ENCODE measurements at places on chromosomes 2 and 18. TPM values are rescaled to one million over a fixed set of nuclear protein-coding genes. Genes with fewer than 3 reads are reported as not detected.

The GPBAR1 gene
- not detected for total RNA-seq

The UGT1A10 gene
- total RNA-seq: not detected

The ARHGAP28 gene
- 5.1 TPM for total RNA-seq

The IL1RL1 gene
- 1.1 TPM for total RNA-seq

The CCDC102B gene
- 47.6 TPM for total RNA-seq

The ACTR3 gene
- total RNA-seq: 245 TPM

The NDUFS1 gene
- 130 TPM for total RNA-seq

The KIAA2012 gene
- not detected for total RNA-seq

The RGPD4 gene
- total RNA-seq: under 0.01 TPM

The RND3 gene
- 285 TPM for total RNA-seq

The GATA6 gene
- 29.3 TPM for total RNA-seq

The LIMS3 gene
- 7.9 TPM for total RNA-seq

The SERPINB3 gene
- total RNA-seq: not detected

The PLCL1 gene
- 18.6 TPM for total RNA-seq

The IL36RN gene
- not detected for total RNA-seq

The LINC00305 gene
- not detected for total RNA-seq

The TMEFF2 gene
- 0.26 TPM for total RNA-seq

The ANKRD62 gene
- total RNA-seq: not detected

The HOXD3 gene
- not detected for total RNA-seq

The COL4A3 gene
- total RNA-seq: 16.2 TPM

The TMEM178A gene
- total RNA-seq: 1.5 TPM

The DPP4 gene
- total RNA-seq: 110 TPM

The ITGB6 gene
- 0.06 TPM for total RNA-seq

The EPB41L5 gene
- total RNA-seq: 3.4 TPM

The C1D gene
- total RNA-seq: 12.9 TPM

The CMPK2 gene
- total RNA-seq: 2.1 TPM

The SLC30A3 gene
- total RNA-seq: 0.19 TPM

The TTLL4 gene
- 4.2 TPM for total RNA-seq

The CXCR1 gene
- not detected for total RNA-seq

The TXNDC2 gene
- not detected for total RNA-seq

The SPATA3 gene
- total RNA-seq: not detected

The BCL11A gene
- under 0.01 TPM for total RNA-seq

The ACKR3 gene
- total RNA-seq: 6.0 TPM

The LRPPRC gene
- 47.7 TPM for total RNA-seq

The LRRC30 gene
- not detected for total RNA-seq

The HOXD4 gene
- total RNA-seq: 0.06 TPM

The CCDC150 gene
- 6.7 TPM for total RNA-seq

The UBE2E3 gene
- total RNA-seq: 86.0 TPM

The TMEM182 gene
- 0.68 TPM for total RNA-seq

The ARHGAP25 gene
- total RNA-seq: 0.50 TPM

The C1GALT1C1L gene
- 0.31 TPM for total RNA-seq

The DSG1 gene
- not detected for total RNA-seq

The DCAF17 gene
- total RNA-seq: 24.0 TPM

The DUSP2 gene
- 0.66 TPM for total RNA-seq

The CKAP2L gene
- 9.1 TPM for total RNA-seq

The TTN gene
- total RNA-seq: 5.6 TPM

The RFTN2 gene
- 25.6 TPM for total RNA-seq

The CHRNG gene
- total RNA-seq: not detected

The TMEM37 gene
- 0.13 TPM for total RNA-seq

The SCN1A gene
- 0.25 TPM for total RNA-seq

The SGO2 gene
- total RNA-seq: 6.0 TPM

The DSG4 gene
- not detected for total RNA-seq

The HAAO gene
- 0.53 TPM for total RNA-seq

The ARHGEF33 gene
- 0.40 TPM for total RNA-seq

The HOXD8 gene
- 0.06 TPM for total RNA-seq
